A549 treated with Mapracorat at 1 μM for 4 hours (cell line): ENCODE measurements at places on chromosomes 3 and 15. TPM values are rescaled to one million over a fixed set of nuclear protein-coding genes. Genes with fewer than 3 reads are reported as not detected.

Gene BBX
- total RNA-seq = 11.5 to 20.6 TPM (median 18.0 TPM) in 5 replicates

Gene NME9
- total RNA-seq = not detected in 5 replicates

Gene ZNF80
- total RNA-seq = not detected in 5 replicates

Gene SNX22
- total RNA-seq = 0.53 to 0.97 TPM (median 0.81 TPM) in 5 replicates

Gene ATP1B3
- 183 to 204 TPM (median 195 TPM) in 5 replicates for total RNA-seq

Gene NUP210
- 28.6 to 44.1 TPM (median 40.4 TPM) in 5 replicates for total RNA-seq

Gene CKMT1A
- total RNA-seq = 2.0 to 3.5 TPM (median 2.7 TPM) in 5 replicates

Gene OSBPL10
- total RNA-seq = 16.0 to 22.9 TPM (median 18.7 TPM) in 5 replicates
